ENCODE measurements at places on chromosomes 6 and 20.
A peak's percentile ranks its signal among the peaks of the same experiment; 100 is the strongest.

DNA sequence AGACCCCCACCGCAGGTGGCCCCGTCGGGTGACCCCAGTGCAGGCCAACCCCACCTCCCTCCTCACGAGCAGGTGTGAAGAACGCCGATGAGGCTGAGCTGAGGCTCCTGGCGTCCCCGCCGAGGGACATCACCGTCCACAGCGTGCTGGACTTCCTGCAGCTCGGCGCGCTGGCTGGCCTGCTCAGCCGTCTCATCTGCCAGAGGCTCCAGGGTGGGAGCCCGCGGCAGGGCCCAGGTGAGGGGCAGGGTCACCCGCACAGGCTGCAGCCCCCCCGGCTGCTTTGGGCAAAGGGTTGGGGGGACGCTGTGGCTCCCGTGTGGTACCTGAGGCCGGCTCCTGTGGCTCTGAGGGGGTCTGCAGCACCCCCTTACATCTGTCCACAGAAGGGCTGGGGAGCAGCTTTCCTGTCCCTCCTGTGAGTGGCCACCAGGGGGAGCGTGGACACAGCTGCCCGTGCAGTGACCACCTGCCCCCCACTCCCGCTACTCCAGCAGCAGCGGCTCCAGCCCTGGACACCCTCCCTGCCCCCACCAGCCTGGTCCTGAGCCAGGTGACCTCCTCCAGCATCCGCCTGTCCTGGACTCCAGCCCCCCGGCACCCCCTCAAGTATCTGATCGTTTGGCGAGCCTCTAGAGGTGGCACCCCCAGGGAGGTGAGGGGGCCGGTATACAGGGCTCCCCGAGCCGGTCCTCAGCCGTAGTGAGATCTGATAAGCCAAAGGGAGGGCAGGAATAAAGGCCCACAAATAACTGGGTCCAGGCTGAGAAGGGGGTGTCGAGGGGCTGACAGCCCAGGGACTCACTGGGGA, 16.5 kb downstream of the COL20A1 start:
- no peak for DNase-seq

- peak; percentile 23 for DNase-seq
Observed at GRCh38 chr20:58708246-58708931, 15.8 kb downstream of the NPEPL1 start.

- no peak for DNase-seq
Observed at GRCh38 chr6:111722179-111722731, 116.6 kb upstream of the TRAF3IP2 start.

- no peak for DNase-seq
Observed at GRCh38 chr6:134175532-134176263, 123.3 kb upstream of the SLC2A12 start.

- no peak for DNase-seq
Observed at GRCh38 chr6:57072108-57072507, 17.9 kb upstream of the ZNF451 start.

DNA sequence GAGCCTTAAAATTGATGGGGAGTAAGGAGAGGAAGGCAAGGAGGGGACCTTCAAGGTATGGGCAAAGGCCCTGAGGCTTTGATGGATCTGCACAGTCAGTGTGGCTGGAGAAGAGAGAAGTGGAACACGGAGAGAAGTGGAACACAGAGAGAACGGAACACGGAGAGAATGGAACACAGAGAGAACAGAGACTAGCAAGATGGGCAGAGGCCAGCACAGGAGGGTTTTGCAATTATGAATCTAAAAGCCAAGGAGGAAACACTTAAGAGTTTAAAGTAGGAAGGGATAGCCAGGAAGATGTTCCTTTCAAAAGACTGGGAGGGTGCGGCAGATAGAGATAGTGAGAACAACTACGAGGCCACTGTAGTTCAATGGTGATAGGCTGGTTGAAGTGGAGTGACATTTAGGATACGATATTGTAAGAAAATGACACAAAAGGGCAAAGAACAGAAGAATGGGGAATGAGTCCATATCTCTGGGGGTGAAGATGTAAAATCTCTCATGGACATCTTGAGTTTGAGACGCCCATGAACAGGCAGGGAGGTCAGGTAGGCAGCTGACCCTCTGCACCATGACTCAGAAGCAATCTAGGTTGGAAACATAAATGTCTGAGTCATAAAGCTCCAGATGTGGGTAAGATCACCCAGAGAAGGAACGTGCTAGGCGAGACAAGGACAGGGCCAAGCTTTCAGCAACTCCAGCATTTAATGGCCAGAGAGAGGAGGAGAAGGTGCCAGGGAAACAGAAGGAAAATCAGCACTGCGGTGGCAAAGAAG, 25.4 kb downstream of the ZMYND8 start:
- DNase-seq, result no peak

DNA sequence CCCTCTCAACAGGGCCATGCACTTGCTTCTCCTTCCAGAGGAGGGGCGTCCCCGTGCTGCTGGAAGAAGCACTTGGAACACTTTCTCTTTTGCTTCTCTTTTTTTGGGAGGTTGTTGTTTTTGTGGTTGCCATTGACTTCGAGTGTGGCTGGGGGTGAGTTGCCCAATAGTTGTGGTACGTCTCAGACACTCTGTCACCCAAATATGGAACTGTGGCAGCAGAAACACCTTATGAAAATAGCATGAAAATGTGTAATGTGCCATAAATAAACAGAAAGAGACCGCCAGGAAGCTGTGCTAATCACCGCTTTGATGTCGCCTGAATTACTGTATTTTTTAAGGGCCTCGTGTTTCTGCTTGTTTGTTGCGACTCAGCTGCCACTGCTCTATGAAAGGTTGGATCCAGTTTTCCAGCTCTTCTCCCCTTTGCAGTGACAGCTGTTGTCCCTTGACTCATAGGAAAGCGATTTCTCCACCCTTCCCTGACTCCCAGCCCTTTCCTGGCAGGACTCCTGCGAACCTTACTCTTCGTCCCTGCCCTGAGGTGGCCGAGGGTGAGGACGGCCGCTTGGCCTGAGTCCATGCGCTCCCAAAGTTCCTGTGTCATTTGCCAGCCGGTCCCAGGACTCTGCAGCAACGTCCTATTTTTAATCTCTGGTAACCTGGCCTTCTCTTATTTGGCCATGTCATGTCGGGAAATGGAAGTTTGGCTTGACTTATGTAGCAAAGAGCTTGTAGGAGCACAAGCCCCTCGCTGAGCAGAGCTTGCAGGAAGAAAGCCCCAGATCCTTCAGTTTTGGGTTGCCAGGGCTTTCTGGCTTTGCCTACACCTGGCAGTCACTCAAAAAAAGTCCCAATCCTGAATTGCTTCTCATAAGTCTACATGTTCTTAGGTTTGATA, 694.6 kb downstream of the QKI start:
- DNase-seq, result no peak

DNA sequence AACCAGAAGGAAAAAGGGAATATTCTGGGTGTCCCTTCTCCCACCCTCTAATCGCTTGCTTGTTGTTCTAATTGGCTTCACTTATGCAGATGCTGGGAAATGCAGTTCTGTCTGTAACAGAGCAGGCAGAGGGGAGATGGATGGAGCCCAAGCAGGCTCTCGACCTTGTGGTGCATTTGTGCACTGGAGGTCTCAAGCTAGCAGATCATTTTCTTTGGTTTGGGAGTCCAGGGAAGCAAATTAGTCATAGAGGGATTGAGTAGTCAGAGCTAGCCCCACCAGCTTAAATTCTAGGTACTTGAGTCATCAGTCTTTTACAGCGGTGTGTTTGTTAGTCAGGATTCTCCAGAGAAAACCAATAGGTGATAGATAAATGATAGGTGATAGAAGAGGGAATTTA, 234.7 kb upstream of the ECI2 start:
- no peak for DNase-seq

DNA sequence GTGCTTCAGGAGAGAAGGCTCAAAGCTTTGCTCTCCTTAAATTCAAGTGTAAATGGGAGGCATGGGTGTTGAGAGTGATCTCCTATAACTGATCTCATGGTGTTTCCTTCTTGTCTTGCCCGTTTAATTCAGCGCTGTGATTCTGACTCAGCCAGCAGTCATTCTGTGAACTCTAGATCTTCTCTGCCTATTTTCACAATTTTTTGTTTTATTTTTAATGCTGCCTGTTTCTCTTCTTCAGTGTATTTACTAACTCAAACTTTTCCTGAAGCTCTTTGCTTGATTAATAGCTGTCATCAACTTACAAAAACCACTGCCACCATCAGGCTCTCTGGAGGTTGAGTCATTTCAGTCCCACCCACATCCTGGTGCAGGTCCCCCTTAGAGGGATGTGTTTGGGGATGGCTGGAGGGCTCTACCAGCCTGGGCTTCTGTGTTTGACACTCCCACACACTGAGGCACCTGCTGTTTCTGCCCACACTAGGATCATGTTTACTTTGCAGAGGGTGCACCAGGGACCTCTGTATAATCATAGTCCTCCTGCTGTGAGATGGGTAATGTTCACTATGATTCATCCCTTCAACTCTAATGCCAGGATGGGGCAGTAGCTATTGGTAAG, 94.0 kb downstream of the SHLD1 start:
- peak; percentile 44 for DNase-seq

GRCh38 chr6:11410539-11411307, 126.8 kb upstream of the TMEM170B start:
- DNase-seq, result no peak

- no peak for DNase-seq
Observed at GRCh38 chr6:70107852-70108629, 194.8 kb downstream of the COL9A1 start.

DNA sequence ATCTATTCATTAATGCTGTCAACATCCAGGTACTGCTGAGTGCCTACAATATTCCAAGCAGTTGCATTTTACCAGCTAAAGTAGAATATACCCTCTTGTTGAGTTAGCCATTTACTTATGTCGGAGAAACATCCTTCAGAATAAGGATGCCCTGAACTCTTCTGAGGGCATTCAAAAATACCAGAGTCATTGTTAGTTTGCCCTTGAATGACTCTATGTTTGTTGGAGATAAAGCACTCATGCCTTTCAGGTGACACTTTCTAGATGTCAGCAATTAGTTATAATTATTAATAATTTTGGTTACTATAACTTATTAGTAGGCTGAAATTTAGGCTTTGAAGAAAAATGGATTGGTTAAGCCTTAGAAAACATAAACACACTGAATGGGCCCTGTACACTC, 286.2 kb upstream of the STXBP5 start:
- DNase-seq, result no peak

- DNase-seq, result no peak
Observed at GRCh38 chr20:23570178-23570760, 2.0 kb upstream of the CST9L start.

DNA sequence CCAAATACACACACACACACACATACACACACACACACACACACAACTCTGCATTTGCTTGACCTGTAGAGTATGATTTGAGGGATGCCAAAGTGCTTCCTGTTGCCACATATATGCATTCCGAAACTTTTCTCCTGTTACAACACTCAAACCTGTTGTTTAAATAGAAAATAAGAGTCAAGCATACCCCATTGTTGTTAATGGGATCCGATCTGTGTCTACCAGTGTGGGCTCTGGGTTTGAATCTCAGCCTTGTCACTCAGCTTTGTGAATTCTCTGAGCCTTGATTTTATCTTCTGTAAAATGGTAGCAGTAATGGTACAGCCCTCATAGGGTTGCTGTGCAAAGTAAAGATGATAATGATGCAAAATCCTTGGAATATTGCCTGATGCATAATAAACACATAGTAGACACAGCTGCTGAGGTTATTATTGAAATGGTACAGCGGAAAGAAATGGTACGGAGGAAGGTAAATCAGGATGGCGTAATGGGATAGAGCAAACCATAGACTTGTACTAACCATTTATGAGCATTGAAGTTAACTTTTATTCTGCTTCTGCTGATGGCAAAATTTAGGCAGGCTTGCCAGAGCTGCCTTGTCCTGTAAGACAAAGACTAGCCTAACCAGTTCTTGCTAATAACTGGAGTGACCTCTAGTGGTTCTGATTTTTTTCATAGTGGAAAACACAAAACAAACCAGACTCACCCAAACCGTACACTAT, 113.5 kb upstream of the PHACTR1 start:
- DNase-seq, result no peak

DNA sequence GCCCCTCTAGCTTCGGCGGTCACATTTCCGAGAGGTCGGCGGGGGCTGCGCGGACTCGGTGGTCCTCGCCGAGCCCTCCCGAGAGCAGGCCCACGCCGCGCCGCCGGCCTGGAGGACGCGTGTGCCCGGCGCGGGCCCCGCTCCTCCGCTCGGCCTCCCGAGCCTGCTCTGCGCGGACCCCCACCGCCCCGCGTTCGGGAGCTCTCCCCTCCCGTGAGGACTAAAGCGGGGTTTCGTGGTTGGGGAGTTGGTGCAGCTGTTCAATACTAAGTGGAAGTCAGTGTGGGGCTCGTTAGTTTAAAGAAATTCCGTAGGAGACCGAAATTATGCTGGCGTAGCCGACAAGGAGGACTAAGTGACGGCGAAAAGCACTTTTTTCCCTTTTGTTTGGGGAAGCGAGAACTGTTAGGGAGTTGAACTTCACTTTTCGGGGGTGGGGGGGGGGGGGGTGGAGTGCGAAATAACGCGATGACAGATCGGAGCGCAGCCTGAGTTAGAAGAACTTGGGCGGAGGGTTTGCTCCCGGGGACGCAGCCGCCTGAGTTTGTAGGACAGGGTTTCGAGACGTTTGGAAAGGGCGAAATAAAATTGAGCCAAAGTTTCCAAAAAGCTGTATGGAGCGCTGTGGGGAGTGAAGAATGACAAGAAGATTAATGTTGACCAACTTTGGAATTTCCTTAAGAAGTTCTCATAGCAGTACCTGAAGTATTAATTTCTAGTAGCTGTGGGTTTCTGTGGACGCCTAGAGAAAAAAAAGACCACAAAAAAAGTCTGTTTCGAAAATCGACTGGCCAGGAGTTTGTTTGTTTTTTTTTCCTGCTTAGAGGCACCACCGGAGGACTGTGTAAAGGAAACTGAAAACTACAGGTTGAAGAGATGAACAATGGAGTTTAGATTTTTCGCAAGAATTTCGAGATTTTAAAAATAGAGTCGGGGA, 1.4 kb downstream of the QKI start:
- peak; percentile 49 for DNase-seq

GRCh38 chr6:45533386-45533785, 155.7 kb upstream of the SUPT3H start:
- no peak for DNase-seq

- DNase-seq, result peak; percentile 35
Observed at GRCh38 chr6:139027620-139028182, 844 bp upstream of the ABRACL start.

DNA sequence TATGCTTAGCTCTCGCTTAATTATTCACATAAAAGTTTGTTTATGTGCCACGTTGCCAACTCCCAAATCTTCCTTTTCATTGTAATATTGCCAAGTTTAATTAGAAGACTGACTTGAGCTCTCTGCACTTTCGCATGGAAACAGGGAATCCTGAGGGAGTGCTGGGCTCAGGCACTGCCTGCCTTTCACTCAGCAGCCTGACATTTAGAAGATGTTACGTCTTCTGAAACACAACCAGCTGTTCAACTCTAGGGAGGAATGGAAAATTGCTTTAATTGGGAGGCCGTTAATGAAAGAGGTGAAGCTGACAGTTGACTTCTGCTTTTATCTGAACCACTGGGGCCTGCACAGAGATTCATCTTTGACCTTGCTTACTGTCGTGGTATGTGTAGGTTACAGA, 77.4 kb upstream of the MTHFD1L start:
- DNase-seq, result no peak

GRCh38 chr6:53230775-53231467, 82.3 kb upstream of the GCM1 start:
- DNase-seq, result no peak
